Dermis blood vessel endothelial cell (primary cell): ENCODE measurements at places on chromosomes 11 and 22. TPM values are rescaled to one million over a fixed set of nuclear protein-coding genes. Genes with fewer than 3 reads are reported as not detected.

- no peak for DNase-seq
Observed at GRCh38 chr22:37062376-37062675, 10.8 kb downstream of the KCTD17 start.

The GLB1L2 gene
- 0.17 and 0.60 TPM in 2 replicates for total RNA-seq

The TIGD3 gene
- total RNA-seq = 0.17 and 0.23 TPM in 2 replicates

- DNase-seq = peak; percentile 77
Observed at GRCh38 chr11:36233204-36233603, 56.0 kb downstream of the COMMD9 start.

The TMEM258 gene
- 27.9 and 41.0 TPM in 2 replicates for total RNA-seq

- no peak for DNase-seq
Observed at GRCh38 chr11:64865286-64866172, 12.9 kb downstream of the EHD1 start.

GRCh38 chr11:118304227-118304567 lies 333 bp upstream of the CD3E start:
- DNase-seq = no peak

DNA sequence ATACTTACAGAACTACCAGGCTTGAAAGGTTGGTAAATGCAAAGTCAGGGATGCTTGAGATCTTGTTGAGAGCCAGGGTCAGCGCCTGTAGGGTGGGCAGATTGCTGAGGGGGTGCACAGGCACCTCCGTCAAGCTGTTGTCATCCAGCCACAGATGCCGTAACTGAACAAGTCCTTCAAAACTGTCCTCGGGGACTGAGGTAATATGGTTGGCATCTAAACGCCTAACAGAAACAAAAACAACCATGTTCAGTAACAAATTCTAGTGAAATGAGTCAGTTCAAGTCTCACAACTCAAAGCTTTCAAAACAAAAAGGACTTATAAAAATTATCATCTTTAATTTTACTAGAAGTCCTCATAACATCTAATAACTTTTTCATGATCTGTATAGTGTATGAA lies 22.2 kb upstream of the CCDC34 start:
- DNase-seq = peak; percentile 79

The TCIRG1 gene
- 81.3 and 110 TPM in 2 replicates for total RNA-seq

The NCAPH2 gene
- total RNA-seq = 30.1 and 37.1 TPM in 2 replicates

The MYBPC3 gene
- total RNA-seq = not detected in 2 replicates

DNA sequence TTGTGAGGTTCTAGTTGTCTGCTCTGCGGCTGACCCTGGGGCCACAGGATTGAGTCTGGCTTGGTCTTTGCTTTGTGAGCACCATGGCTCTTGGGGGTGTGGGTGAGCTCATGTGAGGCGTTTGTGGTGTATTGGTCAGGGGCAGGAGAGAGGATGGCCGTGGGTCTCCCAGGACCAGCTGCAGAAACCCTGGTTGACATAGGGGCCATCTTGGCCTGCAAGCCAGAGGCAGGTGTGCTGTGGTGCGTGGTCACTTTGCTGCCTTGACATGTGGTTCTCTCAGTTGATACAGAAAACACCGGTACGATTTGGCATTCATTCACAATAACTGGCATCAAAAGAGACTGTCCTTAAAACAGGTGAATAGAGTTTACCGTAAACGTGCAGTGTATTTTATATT lies 11.3 kb downstream of the PHRF1 start:
- no peak for DNase-seq

DNA sequence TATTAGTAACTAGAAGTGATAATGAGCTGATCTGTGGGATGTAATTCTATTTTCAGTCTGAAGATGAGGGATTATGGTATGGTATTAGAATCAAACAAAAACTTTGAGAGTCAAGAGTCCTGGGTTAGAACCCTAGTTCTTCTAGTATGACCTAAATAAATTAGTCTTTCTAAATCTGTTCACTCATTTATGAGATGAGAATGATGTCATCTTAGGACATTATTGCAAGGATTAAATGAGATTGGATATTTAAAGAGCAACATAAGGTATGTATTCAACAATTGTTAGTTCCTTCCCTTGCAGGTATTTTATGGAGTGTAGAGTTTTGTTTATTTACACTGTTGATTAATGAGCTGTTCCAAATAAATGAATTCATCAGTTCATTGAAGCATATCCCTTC lies 21.8 kb downstream of the EMSY start:
- DNase-seq = no peak

DNA sequence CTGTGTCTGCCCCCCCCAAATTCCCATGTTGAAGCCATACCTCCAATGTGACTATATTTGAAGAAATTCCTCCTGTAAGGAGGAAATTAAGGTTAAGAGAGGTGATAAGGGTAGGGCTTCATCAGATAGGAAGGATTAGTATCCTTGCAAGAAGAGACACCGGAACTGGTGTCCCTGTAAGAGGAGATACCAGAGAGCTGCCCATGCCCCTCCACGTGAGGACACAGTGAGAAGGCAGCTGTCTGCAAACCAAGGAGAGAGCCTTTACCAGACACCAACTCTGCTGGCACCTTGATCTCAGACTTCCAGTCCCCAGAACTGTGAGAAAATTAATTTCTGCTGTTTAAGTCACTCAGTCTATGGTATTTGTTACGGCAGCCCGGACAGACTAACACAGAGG lies 109.3 kb downstream of the ARFGAP2 start:
- no peak for DNase-seq

The SFI1 gene
- 17.9 and 23.6 TPM in 2 replicates for total RNA-seq

- DNase-seq = no peak
Observed at GRCh38 chr11:30653606-30654005, 67.5 kb upstream of the MPPED2 start.

DNA sequence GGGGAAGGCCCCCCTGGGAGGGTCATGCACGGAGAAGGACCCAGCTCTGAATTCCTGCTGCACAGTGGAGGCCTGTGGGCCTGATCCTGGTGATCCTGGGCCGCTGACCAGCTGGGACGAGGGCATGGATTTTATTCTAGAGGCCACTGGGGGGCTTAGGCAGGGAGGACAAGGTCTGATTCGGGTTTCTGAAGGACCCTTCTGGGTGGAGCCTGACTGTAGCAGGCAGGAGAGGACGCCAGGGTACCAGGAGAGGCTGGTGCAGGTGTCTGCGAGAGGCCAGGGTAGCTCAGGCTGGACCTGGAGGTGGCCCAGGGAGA lies 31.3 kb downstream of the MPPED1 start:
- no peak for DNase-seq

GRCh38 chr11:126148317-126148716 lies 63.1 kb downstream of the RPUSD4 start:
- DNase-seq = no peak

The C22orf42 gene
- not detected in 2 replicates for total RNA-seq

The CYP2D6 gene
- 0.09 and 0.68 TPM in 2 replicates for total RNA-seq

The DCPS gene
- total RNA-seq = 6.6 and 11.4 TPM in 2 replicates

DNA sequence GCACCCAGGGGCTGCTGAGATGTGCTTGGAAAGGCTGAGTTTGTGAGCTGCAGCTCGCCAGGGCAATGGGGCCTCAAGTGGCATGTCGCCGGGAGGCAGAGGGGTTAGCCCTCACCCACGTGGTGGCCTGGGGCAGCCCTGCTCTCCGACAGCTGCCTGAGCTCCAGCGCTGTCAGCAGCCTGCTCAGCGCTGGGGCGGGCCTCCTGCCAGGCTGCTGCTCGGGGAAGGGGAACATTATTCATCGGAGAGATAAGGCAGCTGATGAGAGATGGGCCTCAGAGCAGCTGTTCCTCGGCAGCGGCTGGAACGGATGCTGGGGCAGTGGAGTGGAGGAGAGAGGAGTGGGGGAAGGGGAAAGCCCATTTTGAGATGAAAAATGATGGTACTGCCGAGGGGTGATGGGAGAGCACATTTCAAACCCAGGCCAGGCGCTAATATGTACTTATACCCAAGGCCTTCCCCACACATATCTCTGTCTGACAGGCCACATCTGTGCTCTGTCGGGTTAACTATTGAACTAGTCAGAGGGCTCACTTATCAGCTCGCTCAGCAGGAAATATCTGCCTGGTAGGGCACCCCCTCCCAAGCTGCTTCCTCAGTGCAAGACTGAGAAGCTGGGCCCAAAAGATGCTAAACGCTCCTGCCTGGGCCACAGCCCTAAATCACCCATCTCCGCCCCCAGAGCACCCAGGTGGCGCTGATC lies 79.5 kb downstream of the TIMP3 start:
- DNase-seq = peak; percentile 9

The PRG2 gene
- total RNA-seq = 0.19 TPM in 1 of 2 replicates, not detected in the other

DNA sequence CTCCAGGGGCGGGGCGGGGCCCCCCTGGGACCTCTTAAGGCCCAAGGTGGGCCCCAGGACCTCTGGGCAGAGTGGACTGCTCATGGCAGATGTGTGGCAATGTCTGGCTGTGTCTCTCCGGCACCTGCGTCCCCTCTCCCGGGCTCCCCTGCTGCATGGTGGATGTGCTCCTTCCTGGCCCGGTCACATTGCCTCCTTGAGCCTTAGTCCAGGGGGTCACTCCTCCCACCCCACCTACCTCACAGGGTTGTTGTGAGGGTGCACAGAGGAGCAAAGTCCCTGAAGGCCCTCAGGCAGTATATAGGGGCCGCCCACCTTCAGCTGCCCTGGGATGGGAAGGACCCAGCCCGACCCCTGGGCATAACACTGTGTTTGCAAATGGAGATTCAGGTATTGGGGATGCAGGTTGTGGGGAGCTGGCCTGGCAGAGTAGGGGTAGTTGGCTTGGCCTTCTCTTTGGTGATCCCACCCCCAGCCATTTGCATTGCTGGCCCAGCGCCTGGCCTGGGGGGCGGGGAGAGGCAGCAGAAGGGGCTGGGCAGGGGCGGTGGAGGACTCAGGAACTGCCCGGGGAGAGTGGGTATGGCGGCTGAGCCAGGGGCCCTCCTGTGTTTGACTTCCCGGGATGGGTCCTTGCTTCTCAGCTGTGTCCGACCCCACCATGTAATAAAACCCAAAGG lies 11.3 kb downstream of the KCTD17 start:
- no peak for DNase-seq

- no peak for DNase-seq
Observed at GRCh38 chr11:1049431-1049891, 12.9 kb upstream of the MUC6 start.

The CCDC157 gene
- total RNA-seq = 1.5 and 2.2 TPM in 2 replicates

The SLC1A2 gene
- total RNA-seq = not detected in 2 replicates

DNA sequence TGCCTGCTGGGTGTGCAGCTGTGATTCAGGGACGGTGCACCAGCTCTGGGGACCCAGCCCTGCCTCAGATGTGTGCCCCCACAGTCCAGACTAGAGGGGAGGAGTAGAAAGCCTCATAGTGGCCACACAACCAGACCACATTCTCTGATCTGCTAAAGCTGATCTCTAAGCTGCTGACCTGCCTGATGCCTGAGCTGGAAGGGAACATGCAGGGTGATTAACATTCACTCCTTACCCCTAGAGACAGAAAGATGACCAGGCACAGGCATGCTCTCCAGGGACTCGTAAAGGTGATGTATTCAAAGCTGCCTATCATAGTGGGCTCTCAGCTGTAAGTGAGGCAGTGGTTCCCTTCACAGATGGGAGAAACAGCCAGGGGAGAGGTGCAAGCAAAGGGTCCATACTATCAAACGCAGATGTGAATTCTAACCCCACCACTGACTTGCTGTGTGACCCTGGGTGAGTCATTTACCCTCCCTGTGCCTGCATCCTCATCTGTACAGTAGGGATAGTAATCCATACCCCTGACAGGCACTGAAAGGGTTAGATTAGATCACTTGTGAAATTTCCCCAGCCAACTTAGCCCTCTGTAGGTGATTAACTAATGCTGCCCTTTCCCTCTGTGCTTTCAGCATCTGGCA lies 29.0 kb upstream of the LRRC32 start:
- DNase-seq = peak; percentile 30

The OR4D11 gene
- not detected in 2 replicates for total RNA-seq

DNA sequence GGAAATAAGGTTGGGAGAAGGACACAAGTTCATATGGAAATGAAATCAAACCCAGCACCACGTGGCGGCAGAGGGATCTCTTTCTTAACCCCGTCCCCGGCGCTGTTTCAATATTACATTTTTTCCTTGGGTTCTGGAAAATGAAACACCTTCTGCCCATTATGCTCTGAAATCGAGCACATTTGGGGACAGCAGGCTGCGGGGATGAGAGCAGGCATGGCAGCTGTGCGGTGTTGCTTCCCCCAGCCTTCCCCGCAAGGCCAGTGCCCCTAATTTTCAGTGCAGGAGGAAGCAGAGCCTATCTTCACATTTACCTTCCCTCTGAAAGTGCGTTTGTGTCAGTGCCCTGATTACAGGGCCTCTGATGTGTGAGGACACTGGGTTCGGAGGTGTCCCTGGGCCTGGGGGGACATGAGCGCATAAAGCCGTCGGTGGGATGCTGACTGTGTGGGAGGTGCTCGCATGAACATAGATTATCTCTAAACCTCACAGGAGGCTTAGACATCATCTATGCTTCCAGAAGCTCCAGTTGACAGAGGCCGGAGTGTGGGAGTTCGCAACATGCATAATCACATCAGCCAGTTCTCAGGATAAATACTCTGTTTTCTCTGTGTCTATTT lies 921.3 kb downstream of the BRD1 start:
- DNase-seq = no peak

DNA sequence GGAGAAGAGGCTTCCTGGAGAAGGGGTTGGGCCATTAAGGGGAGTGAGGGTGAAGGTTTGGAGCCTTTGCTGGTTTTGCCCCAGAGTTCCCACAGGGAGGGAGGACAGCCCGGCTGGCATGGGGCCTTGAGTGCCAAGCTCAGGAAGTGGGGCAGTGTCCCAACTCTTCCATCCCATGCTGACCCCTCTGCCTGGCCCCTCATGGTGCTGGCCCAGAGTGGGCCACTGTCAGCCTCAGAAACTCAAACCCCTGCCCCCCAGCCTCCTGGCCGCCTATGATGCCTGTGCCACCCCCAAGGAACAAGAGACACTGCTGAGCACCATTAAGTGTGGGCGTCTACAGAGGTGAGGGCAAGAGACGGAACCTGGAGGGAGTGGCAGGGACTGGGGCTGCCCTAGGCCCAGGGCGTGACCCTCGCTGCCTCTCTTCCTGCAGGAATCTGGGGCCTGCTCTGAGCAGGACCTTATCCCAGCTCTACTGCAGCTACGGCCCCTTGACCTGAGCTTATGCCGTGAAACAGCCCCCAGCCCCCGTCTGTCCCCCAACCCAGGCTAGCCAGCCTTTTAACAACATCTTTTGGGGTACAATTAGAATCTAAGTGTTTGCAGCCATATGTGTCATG lies 5.4 kb downstream of the MUS81 start:
- no peak for DNase-seq

The TYR gene
- total RNA-seq = not detected in 2 replicates

DNA sequence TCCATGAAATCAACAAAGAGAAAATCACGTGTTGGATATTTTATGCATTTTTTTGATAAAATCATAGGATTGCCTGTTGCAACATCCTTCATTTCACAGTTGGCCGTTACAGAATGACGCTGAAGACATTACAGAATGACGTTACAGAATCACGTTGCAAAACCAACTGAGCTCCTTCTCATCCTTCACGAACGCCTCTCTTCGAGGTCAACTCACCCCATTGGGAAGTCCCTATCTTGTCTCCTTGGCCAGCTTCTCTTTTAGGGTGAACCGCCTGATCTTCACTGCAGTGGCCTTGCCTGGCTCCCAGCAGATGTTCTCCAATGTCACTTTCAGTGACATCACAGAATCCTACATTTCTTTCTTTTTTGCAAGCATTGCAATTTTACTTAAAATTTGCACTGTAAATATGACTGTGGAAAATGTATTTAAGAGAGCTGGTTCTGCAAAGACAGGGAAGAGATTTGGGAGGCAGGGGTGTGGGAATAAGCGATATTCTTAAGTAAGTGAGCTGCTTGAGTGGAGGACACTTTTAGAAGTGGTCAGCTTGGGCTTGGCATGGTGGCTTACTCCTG lies 5.1 kb downstream of the KRTAP5-7 start:
- no peak for DNase-seq
